NCI-H510A (cell line): ENCODE measurements at places on chromosomes 2 and 18.

DNA sequence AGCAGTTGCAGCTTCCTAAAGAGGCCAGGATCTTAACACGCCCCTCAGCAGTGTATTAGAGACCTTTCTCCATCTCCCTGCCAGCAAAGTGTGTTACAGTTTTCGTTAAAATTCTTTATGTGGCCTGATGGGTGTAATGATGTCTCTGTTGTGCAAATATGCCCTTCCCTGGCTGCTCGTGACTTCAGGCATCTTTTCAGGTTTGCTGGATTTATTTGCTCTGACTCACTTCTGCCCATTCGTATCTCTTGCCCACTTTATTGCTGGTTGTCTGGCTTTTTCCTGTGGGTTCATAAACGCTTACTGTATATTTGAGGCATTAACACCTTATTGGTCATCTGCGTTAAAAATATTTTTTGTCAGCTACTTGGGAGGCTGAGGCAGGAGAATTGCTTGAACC is 134.5 kb downstream of the ASB1 start:
- no peak for DNase-seq

DNA sequence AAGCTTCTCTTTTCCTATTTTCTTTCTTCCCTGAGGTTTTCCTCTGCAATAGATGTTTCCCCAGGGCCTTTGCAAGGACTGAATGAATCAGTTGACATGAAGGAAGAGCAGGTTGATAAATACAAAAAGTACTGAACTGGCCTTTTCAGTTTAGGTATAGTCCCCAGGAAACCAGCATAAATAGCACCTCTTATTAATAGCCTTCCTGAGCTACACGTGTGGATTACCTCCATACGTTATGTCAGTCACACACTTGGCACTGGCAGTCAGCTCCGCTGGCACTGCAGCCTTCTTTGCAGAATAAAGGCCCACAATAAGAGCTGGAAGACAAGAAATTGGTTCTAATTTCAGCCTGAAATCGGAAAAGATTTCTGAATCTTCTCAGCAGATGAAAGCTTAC is 60.7 kb downstream of the KCTD18 start:
- no peak for DNase-seq

GRCh38 chr2:206981086-206981674 is 41.9 kb downstream of the CPO start:
- no peak for DNase-seq

GRCh38 chr2:225512876-225513540 is 113.5 kb downstream of the NYAP2 start:
- DNase-seq: no peak

GRCh38 chr2:211068108-211068780 is 511.8 kb downstream of the CPS1 start:
- no peak for DNase-seq

DNA sequence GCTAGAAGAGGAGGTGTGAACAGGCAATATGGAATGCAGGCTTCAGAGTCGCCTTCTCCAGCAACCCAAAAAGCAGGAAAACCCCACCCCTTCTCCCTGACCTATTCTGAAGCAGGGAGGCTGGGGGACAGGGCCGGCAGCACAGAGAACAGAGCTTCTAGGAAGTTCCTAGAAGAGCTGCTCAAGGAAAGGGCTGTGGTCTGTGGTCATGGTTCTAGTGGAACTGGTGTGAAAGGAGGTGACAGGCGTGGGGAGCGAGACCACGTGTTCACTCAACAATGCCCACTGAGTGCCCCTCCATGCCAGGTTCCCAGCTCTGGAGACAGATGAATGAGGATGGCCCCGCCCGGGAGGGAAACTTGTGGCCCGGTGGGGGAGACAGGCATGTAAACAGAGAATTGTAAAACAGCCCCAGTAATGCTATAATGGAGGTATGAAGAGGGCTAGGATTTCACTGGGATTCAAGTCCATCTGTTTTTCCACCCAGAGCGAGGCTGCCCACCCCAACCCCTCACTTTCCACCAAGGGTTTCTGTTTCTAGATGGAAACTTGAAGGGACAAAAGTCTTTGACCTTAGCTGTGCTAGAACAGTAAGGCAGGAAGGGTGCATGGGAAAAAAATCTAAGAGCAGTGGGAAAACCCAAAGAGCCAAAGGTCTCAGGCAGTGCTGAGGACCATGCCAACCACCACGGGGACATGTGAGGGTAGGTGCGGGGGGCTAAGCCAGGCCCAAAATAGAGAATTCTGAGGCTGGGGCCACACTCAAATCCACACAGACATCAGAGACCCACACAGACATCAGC is 71.8 kb downstream of the TNS1 start:
- DNase-seq: no peak

DNA sequence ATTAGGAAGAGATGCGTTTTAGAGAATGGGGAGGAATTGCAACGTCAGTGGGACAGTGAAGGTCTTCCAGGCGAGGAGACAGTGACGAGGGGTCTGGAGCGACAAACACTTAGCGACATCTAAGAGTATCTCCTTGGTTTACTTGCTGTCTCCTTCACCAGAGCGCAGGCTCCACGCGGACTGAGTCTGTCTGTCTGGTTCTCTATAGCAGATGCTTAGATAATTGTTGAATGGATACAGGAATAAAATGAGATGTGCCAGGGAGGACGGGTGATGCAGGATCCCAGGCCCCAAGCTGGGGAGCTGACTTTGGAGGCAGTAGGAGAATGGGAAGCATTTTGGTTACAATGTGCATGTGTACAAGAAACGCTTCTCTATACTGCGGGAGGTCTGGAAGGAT is 56.9 kb upstream of the SMAD7 start:
- DNase-seq: no peak

DNA sequence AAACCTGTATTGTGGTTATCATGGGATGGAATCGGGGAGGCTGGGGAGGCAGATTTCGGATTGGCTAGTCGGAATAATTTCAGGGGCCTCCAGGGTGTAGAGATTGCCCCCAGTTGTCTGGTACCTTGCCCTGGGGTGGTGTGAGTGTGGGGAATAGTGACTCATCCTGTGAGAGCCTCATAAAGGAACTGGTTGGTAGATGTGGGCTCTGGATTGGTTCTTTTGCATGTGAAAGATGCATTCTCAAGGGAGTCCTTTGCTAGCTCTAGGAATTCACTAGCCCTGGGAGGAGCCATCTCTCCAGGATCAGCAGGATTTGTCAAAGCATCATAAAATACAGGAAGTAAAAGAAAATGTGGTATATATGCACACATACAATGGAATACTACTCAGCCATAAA is 331.6 kb downstream of the SETBP1 start:
- no peak for DNase-seq
